PC-9 (cell line): ENCODE measurements at places on chromosomes 3 and 15.

- no peak for DNase-seq
Observed at GRCh38 chr3:27031476-27031875, 337.7 kb downstream of the NEK10 start.

- no peak for DNase-seq
Observed at GRCh38 chr15:80204231-80204630, 47.8 kb downstream of the CTXND1 start.

DNA sequence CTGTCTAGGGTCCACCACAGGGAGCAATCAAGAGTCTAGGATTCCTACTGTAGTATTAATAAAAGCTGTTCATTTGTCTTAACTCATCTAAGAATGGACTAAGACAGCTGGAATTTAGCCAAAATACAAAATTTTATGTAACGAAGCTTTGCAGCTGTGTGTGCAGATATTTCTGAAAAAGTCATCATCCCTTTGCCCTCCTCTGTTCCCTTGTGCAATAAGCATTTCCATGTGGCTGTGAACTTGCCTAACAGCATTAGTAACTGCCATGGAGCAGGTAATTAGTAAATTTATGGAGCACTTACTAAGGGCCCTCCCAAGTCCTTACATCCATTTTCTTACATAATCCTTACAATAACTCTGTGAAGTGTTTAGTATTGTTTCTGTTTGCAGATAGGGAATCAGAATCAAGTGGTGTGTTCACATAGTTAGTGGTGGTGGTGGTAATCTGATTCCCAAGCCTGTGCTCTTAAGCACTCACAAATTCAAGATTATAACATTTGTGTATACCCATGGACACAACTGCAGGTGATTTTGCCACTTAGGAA is 114.5 kb downstream of the RARB start:
- DNase-seq = no peak

GRCh38 chr3:45132568-45133211 is 13.5 kb downstream of the CDCP1 start:
- no peak for DNase-seq

GRCh38 chr3:187974871-187975271 is 179.1 kb upstream of the LPP start:
- no peak for DNase-seq

- DNase-seq = no peak
Observed at GRCh38 chr15:39267685-39268084, 313.2 kb upstream of the THBS1 start.

GRCh38 chr3:183911763-183912506 is 27.3 kb upstream of the PARL start:
- peak; percentile 87 for DNase-seq

DNA sequence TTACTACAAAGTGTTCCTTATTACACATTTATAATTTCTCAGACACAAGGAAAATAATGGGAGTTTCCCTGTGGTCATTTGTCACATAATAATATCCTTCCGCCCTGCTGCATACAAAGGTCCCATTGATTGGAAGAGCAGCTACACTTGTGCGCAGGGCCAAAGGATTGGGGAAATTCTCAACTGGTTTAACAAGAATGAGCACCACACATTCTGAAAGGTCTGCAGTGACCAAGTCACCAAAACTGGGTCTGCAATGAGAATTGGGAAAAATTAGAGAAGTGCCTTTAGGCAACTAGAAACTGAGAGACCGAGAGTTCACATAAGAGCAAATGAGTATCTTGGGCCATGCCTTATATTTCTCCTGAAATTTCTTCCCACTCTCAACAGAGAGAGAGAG is 98.2 kb upstream of the NR2F2 start:
- DNase-seq = no peak

GRCh38 chr3:196641333-196642054 is 2.0 kb downstream of the NRROS start:
- no peak for DNase-seq

- DNase-seq = no peak
Observed at GRCh38 chr3:59284926-59285325, 235.1 kb upstream of the CFAP20DC start.

DNA sequence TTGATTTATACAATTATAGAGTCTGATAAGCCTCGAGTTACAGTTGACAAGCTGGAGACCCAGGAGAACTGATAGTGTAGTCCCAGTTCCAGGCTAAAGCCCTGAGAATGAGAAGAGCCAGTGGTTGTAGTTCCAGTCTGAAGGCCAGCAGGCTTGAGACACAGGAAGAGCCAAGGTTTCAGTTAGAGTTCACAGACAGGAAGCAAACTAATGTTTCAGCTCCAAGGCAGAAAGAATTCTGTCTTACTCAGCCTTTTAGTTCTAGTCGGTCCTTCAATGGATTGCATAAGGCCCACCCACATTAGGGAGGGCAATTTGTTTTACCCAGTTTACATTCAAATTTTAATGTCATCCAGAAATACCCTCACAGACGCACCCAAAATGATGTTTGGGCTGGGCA is 102.7 kb downstream of the CDIN1 start:
- DNase-seq = no peak

DNA sequence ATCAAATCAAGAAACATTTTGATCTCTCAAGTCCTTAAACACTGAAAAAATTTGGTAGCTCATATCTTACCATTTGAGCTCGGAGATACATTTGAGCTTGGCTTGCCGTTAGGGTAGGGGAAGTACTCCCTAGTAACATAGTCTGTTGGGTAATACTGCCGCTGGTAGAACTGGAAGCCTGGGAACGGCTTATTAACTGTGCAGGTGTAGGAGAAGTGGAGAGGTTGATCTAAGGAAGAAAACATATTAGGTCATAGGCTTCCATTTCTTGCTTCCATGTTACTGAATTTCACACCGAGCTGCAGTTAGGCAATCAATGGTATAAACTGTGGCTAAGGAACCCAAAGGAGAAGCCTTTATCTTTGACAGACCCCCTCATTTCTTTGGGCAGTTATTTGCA is 32.5 kb downstream of the PHC3 start:
- no peak for DNase-seq

GRCh38 chr3:195699388-195699771 is 21.4 kb upstream of the MUC20 start:
- no peak for DNase-seq

DNA sequence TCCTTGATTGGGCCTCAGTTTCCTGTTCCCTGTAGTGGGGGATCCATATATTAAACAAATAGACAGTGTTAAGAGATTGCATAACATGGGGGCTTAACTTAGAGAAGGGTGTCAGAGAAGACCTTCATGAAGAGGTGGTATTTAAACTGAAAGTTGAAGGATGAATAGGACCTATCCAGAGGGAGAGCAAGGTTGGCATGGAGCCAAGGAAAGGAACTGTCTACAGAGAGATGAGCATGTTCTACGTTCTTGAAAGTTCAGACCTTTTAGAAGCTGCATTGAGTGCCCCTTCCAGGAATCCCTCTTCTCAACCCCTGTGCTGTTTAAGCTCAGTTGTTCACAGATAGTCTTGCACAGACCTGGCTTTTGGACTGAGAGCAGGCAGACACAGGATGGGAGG is 2.4 kb downstream of the HTD2 start:
- no peak for DNase-seq

GRCh38 chr15:68424754-68425390 is 7.1 kb downstream of the ITGA11 start:
- DNase-seq = no peak

- DNase-seq = no peak
Observed at GRCh38 chr3:45596290-45596791, 1.8 kb downstream of the LIMD1 start.

- DNase-seq = peak; percentile 89
Observed at GRCh38 chr3:49028673-49029562, at the start of gene IMPDH2. TSS of gene IMPDH2 (minus strand) at chr3:49029398. CDS start at chr3:49029350, 48 bp downstream.

DNA sequence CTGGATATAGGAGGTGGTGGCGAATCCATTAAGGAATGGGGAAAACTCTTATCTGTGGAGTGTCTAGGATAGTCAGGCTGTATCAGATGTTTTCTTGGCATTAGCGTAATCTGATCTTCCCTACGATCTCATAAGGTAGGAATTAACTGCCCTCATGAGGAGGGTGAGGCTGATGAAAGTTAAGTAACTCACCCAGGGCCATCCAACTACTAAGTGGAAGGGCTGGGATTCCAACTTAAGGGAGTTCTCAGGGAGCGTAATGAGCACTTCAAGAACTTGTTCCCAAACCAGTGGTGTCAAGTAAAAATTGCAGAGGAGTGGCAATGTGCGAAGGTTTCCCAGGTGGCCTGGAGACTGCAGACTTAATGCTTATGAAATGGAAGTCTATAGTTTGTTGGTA is 55.9 kb upstream of the OSBPL11 start:
- DNase-seq = peak; percentile 66

DNA sequence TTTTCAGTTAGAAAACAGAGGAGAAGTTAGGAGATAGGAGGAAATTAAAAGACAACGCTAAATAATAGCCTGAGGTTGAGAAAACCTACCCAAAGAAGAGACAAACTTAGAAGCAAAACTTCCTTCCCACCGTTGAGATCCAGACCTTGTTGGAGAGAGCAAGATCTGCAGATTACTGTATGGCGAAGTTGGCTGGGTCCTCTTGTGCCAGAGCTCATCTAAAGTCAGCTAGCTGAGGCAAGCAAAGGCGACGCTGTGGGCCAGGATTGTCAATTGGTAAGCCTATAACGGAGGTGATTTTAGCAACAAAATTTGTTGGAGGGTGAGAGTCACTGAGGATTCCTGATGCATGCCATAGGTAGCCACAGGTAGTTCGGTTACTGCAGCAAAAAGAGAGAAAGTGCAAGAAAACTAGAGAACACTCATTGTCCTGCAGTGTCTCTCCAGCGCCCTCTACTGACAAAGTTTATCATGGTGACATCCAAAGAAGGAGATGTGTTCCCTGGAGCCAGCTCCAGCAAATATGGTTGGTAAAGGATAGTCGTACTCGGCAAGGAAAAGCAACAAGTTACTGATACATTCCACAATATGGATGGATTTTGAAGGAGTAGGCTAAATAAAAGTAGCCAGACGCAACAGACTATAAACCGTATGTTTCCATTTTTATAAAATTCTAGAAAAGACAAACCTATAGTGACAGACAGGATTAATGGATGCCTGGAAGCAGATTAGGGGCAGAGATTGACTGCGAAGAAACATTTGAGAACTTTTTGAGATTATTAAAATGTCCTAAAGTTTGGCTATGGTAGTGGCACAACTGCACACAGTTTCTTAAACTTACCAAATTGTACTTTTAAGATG is 9.8 kb upstream of the OR5K4 start:
- DNase-seq = peak; percentile 36

DNA sequence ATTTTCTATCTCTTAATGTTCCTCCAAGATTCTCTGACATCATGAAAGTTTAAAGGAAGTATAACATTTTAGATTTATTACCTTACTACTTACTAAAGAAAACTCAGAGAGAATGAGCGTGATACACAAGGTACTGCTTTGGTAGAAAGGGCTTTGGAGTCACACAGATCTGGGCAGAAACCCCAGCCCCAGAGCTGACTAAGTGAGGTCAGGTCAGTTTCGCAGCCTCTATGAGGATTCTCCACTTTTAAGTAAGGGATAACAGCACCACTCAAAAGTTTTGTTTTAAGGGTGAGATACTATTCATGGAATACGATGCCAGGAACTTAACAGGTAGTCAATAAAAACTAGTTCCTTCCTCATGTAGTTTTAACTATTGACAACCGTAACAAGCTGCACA is 76.1 kb downstream of the CLDN11 start:
- DNase-seq = no peak

DNA sequence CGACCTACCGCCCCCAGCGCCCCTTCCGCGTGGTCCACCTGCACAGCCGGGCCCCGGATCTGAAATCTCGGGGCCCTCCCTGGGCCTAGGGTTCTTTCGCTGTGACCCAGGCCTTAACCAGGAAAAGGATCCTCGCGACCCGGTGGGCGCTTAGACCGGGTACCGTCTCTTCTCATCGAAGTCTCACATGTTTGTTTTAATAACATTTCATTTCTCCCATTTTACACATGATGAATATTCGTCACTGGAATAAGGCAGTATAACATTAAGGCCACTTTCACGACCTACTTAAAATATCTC is 277 bp upstream of the DALRD3 start:
- no peak for DNase-seq

- DNase-seq = no peak
Observed at GRCh38 chr15:50380089-50380488, 25.1 kb upstream of the GABPB1 start.

DNA sequence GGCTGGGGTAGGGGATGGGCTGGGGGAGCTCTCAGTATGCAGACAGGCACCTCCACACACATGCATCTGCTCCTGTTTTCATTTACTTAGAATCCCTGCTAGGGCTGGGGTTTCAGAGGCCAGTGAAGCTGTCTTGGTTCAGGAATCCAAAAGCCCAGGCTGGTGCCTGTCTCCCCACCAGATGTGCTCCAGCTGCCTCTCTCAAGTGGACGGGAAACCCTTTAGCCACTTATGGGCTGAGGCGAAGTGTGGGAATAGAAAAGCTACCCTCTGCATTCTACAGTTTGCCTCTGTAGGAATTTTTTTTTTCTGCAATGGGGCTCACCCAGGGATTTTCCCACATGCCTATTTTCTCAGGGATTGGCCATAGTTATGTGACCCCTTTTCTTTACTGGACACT is 72.5 kb downstream of the ATP2B2 start:
- DNase-seq = no peak

DNA sequence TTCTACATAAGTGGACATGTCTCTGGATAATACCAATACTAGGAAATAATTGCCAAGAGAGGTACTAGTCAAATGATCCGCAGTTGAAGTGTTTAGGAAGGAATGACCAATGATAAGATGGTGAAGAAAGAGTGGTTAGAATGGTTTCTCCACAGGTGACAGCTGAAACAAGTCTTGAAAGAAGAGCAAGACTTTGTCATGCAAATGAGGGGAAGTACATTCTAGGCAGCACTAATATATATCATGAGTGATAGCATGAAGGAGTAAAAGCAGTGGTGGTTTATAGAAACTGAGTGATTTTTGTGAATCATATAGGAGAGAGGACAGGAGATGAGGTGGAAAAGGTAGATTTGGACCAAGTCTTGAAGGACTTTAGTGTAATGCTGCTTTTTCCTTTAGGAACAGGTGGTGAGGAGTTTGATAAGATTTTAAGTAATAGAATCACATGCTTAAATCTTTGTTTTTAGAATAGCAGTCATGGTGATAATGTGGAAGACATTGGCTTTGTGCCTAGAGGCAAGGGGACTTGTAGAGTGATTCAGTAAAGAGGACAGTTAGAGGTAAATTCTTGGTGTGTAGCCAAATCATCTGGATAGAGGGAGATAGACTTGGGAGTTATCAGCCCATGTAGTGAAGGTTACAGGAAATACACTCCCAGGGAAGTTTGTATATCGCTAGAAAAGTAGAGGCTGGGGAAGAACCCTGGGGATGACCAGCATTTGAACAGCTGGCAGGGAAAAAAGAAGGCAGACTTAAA is 31.9 kb downstream of the SLMAP start:
- DNase-seq = no peak

- DNase-seq = peak; percentile 50
Observed at GRCh38 chr3:192957441-192958021, 39.9 kb upstream of the MB21D2 start.

DNA sequence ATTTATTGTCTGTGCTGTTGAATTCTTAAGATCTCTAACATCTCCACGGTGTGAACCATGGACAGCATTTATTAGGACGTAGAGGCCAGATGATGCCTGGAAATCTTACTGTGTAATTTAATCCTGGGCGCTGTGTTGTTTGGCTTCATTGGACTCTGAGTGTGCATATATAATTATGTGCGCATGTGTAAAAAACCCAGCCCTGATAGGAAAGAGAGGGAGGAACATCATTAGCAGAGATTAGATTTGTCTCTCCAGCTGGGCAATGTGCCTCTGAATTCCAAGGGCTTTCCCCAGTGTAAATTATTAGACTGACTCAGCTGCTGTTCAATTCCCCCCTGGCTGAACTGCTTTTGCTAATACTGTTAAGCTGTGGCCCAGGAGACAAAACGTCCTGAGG is 39.6 kb downstream of the MAP3K13 start:
- no peak for DNase-seq

- no peak for DNase-seq
Observed at GRCh38 chr3:76997733-76998132, 42.2 kb upstream of the ROBO2 start.

- DNase-seq = no peak
Observed at GRCh38 chr3:65848024-65848423, 190.7 kb downstream of the MAGI1 start.
